Right renal cortex interstitium (tissue), 3 donors: ENCODE measurements at places on chromosomes 16 and 17. TPM values are rescaled to one million over a fixed set of nuclear protein-coding genes. Genes with fewer than 3 reads are reported as not detected.

DNA sequence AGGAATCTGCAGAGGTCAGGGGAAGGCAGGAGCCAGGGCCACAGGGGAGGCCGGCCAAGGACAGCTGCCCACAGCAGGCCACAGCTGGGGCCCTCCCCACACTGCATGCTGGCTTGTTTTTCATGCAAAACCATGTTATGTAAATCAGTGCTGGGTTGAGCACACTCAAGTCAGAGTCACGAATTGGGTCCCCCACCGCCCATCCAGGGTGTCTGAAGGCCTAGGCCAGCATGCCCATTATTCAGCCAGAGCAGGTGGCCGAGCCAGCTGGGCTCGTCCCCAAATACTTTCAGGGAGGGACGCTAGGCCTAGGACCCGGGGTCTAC, 51.2 kb upstream of the TOB1 start:
- no peak for DNase-seq

DNA sequence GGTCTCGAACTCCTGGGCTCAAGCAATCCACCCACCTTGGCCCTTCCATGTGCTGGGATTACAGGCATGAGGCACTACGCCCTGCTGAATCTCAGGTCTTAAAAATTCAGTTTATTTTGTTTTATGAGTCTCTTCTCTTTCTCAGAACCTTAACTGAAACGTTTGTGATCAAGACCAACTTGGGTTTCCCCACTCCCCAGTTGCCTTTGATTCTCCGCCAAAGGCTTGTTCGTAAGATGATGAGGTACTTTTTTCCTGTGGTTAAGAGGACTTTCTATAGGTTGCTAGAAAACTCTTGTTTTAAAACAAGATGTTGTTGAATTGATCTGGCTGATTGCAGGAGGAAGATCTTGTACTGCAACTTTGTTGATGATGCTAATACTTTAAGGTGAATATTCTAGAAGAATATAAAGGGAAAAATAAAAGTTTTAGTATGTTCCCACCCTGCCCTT, 11.7 kb downstream of the ABCC1 start:
- no peak for DNase-seq

DNA sequence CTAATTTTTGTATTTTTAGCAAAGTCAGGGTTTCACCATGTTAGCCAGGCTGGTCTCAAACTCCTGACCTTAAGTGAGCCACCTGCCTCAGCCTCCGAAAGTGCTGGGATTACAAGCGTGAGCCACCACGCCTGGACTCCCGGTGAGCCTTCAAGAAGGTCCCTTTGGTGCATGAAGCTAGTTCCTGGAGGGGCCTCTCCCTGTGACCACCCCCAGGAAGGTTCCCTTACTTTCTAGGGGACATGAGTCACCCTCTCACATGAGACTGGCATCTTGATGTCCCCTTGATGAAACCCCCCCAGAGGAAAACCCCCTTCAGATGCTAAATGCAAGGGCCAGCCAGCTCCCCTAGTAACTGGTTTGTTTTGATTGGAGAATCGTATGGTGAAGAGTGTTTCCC, 12.8 kb downstream of the CARHSP1 start:
- DNase-seq = no peak

The RNF222 gene
- 0.04 TPM for polyA plus RNA-seq

- no peak for DNase-seq
Observed at GRCh38 chr17:42407289-42407836, 15.7 kb downstream of the CAVIN1 start.

The KRTAP4-12 gene
- not detected for polyA plus RNA-seq

- no peak for DNase-seq
Observed at GRCh38 chr16:66308096-66308495, 58.4 kb upstream of the CDH5 start.

GRCh38 chr16:57903656-57904055, 67.3 kb downstream of the CNGB1 start:
- no peak for DNase-seq

GRCh38 chr16:15601212-15601879, 41.6 kb downstream of the MARF1 start:
- DNase-seq = no peak

DNA sequence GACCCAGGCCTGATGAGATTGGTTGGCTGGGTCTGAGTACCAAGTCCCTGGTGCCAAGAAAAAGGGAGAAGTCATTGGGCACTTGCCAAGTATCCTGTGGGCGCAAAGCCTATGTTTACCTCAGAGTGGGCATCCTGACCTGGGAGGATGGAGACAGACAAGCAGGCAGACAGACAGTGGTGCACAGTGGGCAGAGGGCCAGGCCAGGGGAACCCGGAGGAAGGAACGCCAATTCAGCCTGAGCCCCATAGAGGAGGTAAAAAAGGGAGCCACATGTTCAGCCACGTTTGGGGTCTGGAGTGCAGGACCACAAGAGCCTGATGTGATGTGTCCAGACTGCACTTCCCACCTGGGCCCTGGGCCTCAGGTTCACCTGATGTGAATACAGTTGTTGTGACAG, 5.4 kb downstream of the PHKG2 start:
- DNase-seq = no peak

GRCh38 chr17:80212962-80213642, 7.0 kb downstream of the SGSH start:
- DNase-seq = no peak

The SLC12A3 gene
- 39.3 TPM for polyA plus RNA-seq

- DNase-seq = no peak
Observed at GRCh38 chr17:74410001-74410443, 21.9 kb upstream of the GPRC5C start.

The FBXW10 gene
- polyA plus RNA-seq = 0.94 TPM

GRCh38 chr16:65154321-65154720, 32.5 kb upstream of the CDH11 start:
- DNase-seq = no peak

DNA sequence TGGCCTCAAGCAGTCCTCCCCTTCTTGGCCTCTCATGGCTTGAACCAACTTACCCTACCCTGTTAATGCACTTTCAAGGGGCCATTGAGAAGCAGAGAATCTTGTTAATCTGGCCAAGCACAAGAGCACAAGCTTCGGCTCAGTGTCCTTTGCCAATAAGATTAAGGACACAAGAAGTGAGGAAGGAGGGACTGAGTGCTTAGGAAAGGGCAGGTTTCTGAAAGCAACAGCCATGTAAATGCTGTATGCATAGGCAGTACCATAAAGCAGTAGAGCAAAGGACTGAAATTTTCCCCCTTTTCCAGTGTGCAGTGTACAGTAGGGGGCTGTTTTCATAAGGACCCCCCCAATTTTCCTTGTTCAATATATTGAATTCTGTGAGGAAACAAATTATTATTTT, 37.7 kb downstream of the IST1 start:
- DNase-seq = no peak

The EFCAB5 gene
- polyA plus RNA-seq = 2.4 TPM

The CD300H gene
- polyA plus RNA-seq = not detected

DNA sequence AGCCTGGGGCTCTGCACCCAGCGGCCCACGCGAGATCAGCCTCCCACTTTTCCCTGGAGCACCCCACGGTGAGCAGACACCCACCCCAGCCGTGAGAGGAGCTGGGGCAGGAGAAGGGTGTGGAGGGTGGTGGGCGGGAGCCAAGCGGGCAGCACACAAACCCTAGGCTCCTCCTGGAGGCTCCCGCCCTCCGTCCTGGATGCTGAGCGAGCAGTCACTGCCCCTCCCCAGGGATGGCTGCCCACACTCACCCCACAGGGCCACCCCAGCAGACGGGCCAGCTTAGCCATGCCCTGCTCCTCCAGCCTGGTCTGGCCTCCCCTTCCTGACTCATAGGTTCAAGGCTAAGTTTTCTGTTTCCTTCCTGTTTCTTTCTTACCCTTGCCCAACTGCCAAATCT, 15.7 kb upstream of the ABCC3 start:
- DNase-seq = no peak

DNA sequence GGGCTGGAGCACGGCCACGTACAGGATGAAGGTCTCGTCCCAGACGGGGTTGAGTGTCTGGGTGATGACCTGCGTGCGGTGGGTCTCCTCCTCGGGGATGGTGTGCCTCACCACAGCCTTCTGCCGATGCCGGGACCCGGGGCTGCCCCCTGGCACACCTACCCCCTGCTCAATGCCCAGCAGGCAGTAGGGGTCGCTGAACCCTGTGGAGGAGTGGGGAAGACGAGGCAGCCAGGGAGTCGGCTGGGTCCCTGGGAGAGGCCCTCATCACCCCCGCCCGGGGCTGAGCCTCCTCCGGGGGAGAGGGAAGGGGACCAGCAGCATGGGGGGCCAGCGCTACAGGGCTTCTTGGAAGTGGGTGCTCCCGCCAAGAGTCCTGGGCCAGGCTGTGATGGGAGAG, 1.8 kb downstream of the UNC13D start:
- DNase-seq = no peak

The MYH8 gene
- polyA plus RNA-seq = 0.67 TPM

The EXOC3L1 gene
- polyA plus RNA-seq = 5.6 TPM

DNA sequence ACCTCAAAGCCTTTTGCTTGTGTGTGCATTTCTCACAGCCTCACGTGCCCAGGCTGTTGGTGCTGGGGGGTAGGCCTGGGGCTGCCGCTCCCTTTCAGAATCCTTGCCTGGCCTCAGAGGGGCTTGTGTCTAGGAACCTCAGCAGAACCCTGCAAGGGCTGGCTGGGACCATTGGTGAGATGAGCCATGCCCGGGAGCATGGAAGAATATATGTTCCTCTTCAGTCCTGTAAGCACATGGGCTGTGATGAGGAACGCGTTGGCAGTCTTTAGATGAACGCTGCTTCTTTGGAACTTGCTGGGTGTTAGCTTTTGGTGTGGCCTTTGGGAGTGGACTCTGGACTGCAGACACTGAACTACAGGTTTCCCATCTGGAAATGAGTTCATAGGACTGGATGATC, 32.0 kb upstream of the SLC5A10 start:
- no peak for DNase-seq

The CHRNE gene
- polyA plus RNA-seq = 1.1 TPM

GRCh38 chr16:77437859-77438258, 3.0 kb upstream of the ADAMTS18 start:
- no peak for DNase-seq

DNA sequence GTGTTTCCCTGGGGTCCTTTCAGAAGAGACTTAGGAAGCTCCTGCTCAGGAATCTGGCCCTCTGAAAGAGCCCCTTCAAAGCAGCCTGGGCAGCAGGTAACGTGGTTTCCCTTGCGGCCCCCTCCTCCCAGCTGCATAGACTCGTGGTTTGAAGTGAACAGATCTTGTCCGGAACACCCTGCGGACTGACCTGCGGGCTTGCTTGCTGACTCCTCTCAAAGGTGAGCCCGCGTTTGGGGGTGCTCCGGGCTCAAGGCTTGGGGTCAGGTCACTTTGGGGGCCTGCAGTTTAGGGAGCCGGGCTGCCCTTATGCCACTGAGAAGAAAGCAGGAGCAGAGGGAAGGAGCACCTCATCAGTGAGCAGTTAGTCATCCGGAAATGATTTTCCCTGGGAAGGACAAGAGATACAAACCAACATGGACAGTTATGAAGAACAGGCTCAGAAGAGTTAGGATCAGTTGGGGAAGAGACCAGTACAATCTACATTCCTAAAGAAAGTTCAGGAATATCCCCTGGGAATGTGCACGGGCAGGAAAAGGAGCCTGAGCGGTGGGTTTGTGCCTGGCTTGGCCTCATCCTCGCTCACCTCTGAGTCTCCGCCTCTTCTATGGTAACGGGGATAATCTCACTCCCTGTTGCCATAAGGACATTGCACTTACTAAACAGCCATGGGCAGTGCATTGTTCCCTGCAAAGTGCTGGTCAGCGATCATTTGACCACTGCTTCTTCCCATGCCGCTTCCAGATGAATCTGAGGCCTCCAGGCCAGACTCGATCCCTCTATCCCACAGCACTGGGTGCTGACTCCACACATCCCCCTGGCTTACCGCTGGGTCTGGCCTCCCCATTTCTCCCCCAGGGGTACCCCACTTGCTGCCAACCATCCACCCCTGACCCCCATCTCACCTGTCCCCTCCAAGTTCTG, 10.0 kb downstream of the LDHD start:
- no peak for DNase-seq

GRCh38 chr17:77245162-77245926, 104.6 kb downstream of the SEC14L1 start:
- DNase-seq = no peak

DNA sequence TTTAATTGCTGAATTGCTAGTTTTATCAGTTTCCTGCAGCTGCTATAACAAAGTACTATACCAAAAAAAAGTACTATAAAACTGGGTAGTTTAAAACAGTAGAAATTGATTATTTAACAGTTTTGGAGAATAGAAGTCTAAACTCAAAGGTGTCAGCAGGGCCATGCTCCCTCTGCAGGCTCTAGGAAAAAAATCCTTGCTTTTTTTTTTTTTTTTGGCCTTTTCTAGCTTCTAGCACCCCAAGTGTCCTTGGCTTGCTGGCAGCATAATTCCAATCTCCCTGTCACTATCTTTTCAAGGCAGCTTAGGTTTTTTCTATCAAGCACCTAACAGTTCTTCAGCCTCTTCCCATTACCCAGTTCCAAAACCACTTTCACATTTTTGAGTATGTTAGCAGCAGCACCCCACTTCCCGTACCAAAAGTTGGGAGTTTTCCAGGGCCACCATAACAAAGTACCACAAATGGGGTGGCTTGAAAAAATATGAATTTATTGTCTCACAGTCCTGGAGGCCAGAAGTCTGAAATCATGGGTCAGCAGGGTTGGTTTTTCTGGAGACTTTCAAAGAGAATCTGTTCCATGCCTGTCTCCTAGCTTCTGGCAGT, 37.4 kb downstream of the BPTF start:
- no peak for DNase-seq

- no peak for DNase-seq
Observed at GRCh38 chr17:55426851-55427586, 5.4 kb upstream of the MMD start.
